Stimulated activated memory B cell treated with anti-CD40 and anti-IgM and Interleukin-4, amounts not matched to agents 10 μg/mL and 1 μg/mL and 100 μg/mL, for 72 hours (primary cell): ENCODE measurements at places on chromosomes 3 and 15.
A peak's percentile ranks its signal among the peaks of the same experiment; 100 is the strongest.

- H3K27me3 ChIP-seq: no peaks in the 10 kb centered on the region
- H3K27ac ChIP-seq: no peak overlapping the region
- no peak overlapping the region for H3K4me3 ChIP-seq
- ATAC-seq: no peak
- H3K36me3 ChIP-seq: no peaks in the 10 kb centered on the region
- H3K4me1 ChIP-seq: no peaks in the 10 kb centered on the region
Observed at GRCh38 chr3:88991496-88991895, 115.9 kb upstream of the EPHA3 start.

- H3K27ac ChIP-seq: no peak overlapping the region
- H3K27me3 ChIP-seq: no peaks in the 10 kb centered on the region
- ATAC-seq: no peak
- H3K4me1 ChIP-seq: peaks cover 15% of the 10 kb centered on the region
- H3K36me3 ChIP-seq: no peaks in the 10 kb centered on the region
Observed at GRCh38 chr15:44084770-44085169, 110.3 kb downstream of the FRMD5 start.

GRCh38 chr15:99371180-99372103 is 120.2 kb downstream of the LRRC28 start:
- H3K36me3 ChIP-seq: peaks cover 49% of the 10 kb centered on the region
- no peaks in the 10 kb centered on the region for H3K27me3 ChIP-seq
- no peak overlapping the region for H3K4me3 ChIP-seq
- ATAC-seq: peak; percentile 68
- peaks cover 17% of the 10 kb centered on the region for H3K4me1 ChIP-seq

DNA sequence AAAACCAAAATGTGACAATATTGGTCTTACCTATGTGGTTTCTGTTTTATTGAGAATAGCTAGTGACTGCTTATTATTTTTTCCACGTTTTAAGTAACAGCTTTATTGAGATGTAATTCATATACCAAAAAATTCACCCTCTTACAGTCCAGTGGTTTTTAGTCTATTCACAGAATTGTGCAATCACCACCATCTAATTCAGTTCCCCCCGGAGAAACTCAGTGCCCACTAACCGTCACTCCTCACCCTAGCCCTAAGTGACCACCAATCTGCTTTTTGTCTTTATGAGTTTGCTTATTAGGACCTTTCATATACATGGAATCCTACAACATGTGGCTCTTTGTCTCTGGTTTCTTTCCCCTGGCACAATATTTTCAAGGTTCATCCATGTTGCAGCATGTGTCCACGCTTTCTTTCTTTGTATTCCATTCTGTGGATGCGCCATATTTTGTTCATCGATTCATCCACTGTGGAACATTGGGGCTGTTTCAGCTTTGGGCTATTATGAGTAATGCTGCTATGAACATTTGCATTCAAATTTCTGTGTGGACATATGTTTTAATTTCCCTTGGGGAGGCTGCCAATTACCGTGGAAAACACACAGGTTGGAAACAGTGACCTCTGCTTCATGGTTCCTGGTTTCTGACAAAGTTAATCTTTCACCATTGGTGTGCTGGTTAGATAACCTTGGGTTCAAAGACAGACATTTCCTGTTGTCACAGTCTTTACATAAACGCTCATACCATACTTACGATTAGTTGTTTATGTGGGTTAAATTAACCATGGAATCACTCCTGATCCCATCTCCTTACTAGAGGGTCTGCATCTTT is 3.2 kb upstream of the BCL2L10 start:
- no peak for ATAC-seq
- H3K4me3 ChIP-seq: no peak overlapping the region
- peaks cover 7% of the 10 kb centered on the region for H3K27me3 ChIP-seq
- H3K27ac ChIP-seq: no peak overlapping the region

DNA sequence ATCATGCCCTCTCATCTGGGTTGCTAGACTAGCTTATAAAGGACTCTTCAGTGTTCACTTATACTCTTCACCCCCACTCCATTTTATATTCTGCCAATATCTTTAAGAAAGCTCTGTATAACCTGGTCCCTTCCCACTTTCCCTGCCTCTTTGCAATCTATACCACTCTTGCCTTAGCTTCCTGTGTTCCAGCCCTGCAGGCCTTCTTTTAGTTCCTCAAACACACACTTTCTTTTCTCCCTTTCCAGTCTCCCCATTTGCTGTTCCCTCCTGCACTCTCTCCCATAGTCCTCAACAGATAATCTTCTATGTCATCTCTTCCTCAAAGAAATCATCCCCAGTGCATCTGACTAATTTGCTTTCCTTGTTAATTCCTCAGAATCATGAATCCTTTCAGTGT is 28.7 kb downstream of the SENP8 start:
- H3K4me3 ChIP-seq: no peak overlapping the region
- H3K27me3 ChIP-seq: no peaks in the 10 kb centered on the region
- H3K36me3 ChIP-seq: no peaks in the 10 kb centered on the region
- no peak for ATAC-seq
- no peak overlapping the region for H3K27ac ChIP-seq

GRCh38 chr3:8869613-8870012 is 93.7 kb downstream of the RAD18 start:
- H3K36me3 ChIP-seq: peaks cover 11% of the 10 kb centered on the region
- ATAC-seq: no peak
- H3K27ac ChIP-seq: no peak overlapping the region
- no peaks in the 10 kb centered on the region for H3K27me3 ChIP-seq
- no peak overlapping the region for H3K4me3 ChIP-seq
- peaks cover 4% of the 10 kb centered on the region for H3K4me1 ChIP-seq

GRCh38 chr15:68337826-68338225 is 60.3 kb downstream of the FEM1B start:
- no peak overlapping the region for H3K27ac ChIP-seq
- H3K4me1 ChIP-seq: peaks cover 9% of the 10 kb centered on the region
- H3K27me3 ChIP-seq: peaks cover 36% of the 10 kb centered on the region
- ATAC-seq: peak; percentile 45
- no peaks in the 10 kb centered on the region for H3K36me3 ChIP-seq
- no peak overlapping the region for H3K4me3 ChIP-seq

DNA sequence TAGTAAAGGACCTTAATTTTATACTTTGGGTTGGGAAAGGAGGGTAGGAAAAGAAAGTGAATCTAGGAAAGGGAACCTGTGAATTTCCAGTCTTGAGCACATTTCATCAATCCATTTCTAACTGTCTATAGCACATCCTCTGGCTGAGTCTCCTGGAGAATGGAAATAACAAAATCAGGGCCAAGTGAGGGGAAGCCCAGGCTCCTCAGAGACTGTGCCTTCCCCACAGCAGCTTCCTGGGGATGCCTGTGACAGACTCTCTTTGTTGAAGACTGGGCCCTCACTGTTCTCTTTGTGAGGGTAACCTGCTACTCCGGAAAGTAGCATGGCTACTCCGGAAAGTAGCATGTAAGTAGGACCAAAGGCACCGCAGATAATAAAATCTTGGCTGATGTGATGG is 22.6 kb upstream of the CSPG5 start:
- no peak overlapping the region for H3K27ac ChIP-seq
- no peak for ATAC-seq
- H3K4me1 ChIP-seq: no peaks in the 10 kb centered on the region
- H3K27me3 ChIP-seq: no peaks in the 10 kb centered on the region
- H3K4me3 ChIP-seq: no peak overlapping the region
- H3K36me3 ChIP-seq: peaks cover 64% of the 10 kb centered on the region

DNA sequence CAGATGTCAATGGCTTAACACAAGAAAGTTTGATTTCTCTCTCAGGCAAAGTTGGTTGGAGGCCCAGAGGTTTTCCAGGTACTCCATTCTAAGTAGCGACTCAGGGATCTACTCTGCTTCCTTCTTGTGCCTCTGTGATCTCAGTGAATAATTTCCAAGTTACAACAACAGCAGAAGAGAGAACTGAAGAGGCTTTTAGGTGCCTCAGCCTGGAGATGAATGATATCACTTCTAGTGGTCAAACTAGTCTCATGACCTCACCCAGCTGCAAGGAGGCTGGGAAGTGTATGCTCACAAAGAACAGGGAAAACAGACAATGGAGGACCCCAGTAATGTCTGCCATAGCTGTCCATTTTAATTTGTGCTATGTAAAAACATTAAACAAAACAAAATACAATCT is 4.6 kb upstream of the PRICKLE2 start:
- peaks cover 4% of the 10 kb centered on the region for H3K27me3 ChIP-seq
- H3K27ac ChIP-seq: no peak overlapping the region
- no peaks in the 10 kb centered on the region for H3K36me3 ChIP-seq

GRCh38 chr15:98686983-98687382 is 38.6 kb downstream of the IGF1R start:
- no peaks in the 10 kb centered on the region for H3K27me3 ChIP-seq
- ATAC-seq: no peak
- no peak overlapping the region for H3K27ac ChIP-seq

DNA sequence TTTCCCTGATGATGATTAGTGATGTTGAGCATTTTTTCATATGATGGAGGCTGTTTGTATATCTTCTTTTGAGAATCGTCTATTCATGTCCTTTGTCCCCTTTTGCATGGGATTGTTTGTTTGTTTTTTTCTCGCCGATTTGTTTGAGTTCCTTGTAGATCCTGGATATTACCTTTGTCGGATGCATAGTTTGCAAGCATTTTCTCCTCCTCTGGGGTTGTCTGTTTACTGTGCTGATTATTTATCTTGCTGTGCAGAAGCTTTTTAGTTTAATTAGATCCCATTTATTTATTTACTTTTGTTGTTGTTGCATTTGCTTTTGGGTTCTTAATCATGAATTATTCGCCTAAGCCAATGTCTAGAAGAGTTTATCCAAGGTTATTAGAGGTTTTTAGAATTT is 232.8 kb downstream of the XXYLT1 start:
- no peak overlapping the region for H3K4me3 ChIP-seq
- no peaks in the 10 kb centered on the region for H3K36me3 ChIP-seq
- H3K27ac ChIP-seq: no peak overlapping the region
- ATAC-seq: no peak
- H3K4me1 ChIP-seq: peaks cover 31% of the 10 kb centered on the region

- H3K4me1 ChIP-seq: no peaks in the 10 kb centered on the region
- no peak overlapping the region for H3K4me3 ChIP-seq
- H3K36me3 ChIP-seq: peaks cover 56% of the 10 kb centered on the region
- no peak for ATAC-seq
Observed at GRCh38 chr15:59224474-59224873, 17.8 kb downstream of the LDHAL6B start.

GRCh38 chr15:32843219-32843815 is 125.5 kb downstream of the GREM1 start:
- peaks cover 8% of the 10 kb centered on the region for H3K27me3 ChIP-seq
- H3K4me1 ChIP-seq: peaks cover 8% of the 10 kb centered on the region
- no peak overlapping the region for H3K27ac ChIP-seq

GRCh38 chr3:43365601-43366305 is 79.4 kb downstream of the SNRK start:
- H3K27me3 ChIP-seq: no peaks in the 10 kb centered on the region
- no peaks in the 10 kb centered on the region for H3K4me1 ChIP-seq
- no peak overlapping the region for H3K4me3 ChIP-seq
- no peak for ATAC-seq
- no peak overlapping the region for H3K27ac ChIP-seq

GRCh38 chr3:131077904-131078303 is 51.2 kb downstream of the NEK11 start:
- H3K27me3 ChIP-seq: no peaks in the 10 kb centered on the region
- ATAC-seq: no peak
- no peaks in the 10 kb centered on the region for H3K36me3 ChIP-seq
- no peaks in the 10 kb centered on the region for H3K4me1 ChIP-seq
- no peak overlapping the region for H3K4me3 ChIP-seq
- no peak overlapping the region for H3K27ac ChIP-seq

DNA sequence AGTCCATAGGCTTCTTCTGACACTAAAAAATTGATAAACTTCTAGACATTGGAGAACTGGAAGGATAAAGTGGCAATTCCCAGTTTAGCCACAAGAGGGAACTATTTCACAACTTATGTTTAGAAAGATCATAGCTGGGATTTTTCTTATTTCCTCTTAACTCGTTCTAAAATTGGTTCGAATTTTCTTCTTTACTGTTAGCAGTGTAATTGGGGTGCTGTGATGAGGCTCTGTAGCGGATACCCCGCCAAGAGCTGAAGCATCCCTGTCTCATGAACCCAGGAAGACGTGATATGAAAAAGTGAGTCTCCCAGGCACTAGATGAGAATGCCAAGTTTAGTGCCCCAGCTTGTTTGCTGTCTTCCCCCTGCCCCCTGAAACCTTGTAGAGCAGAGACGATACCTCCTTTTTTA is 85.1 kb downstream of the PDCD6IP start:
- H3K27me3 ChIP-seq: no peaks in the 10 kb centered on the region
- H3K27ac ChIP-seq: no peak overlapping the region
- peaks cover under 1% of the 10 kb centered on the region for H3K36me3 ChIP-seq
- H3K4me3 ChIP-seq: no peak overlapping the region
- ATAC-seq: no peak

DNA sequence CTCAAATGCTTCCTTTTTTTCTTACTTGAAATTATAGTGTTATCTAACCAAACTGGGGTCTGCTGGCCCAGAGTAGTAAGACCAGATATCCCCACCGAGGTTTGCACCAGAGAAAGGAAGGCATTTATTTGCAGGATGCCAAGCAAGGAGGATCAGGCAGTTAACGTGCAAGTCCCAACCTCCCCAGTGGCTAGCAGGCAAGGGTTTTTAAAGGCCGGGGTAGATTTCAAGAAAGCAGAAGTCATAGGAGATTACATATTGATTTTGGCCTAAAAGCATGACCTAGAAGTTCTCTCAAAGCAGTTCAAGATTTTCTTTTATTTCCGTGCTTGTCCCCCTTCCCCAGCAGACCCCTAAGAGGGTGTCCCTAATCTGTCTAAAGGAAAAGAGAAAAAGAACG is 32.8 kb upstream of the STRIT1 start:
- no peaks in the 10 kb centered on the region for H3K36me3 ChIP-seq
- H3K27ac ChIP-seq: no peak overlapping the region
- no peak for ATAC-seq
- no peak overlapping the region for H3K4me3 ChIP-seq
- H3K27me3 ChIP-seq: no peaks in the 10 kb centered on the region

DNA sequence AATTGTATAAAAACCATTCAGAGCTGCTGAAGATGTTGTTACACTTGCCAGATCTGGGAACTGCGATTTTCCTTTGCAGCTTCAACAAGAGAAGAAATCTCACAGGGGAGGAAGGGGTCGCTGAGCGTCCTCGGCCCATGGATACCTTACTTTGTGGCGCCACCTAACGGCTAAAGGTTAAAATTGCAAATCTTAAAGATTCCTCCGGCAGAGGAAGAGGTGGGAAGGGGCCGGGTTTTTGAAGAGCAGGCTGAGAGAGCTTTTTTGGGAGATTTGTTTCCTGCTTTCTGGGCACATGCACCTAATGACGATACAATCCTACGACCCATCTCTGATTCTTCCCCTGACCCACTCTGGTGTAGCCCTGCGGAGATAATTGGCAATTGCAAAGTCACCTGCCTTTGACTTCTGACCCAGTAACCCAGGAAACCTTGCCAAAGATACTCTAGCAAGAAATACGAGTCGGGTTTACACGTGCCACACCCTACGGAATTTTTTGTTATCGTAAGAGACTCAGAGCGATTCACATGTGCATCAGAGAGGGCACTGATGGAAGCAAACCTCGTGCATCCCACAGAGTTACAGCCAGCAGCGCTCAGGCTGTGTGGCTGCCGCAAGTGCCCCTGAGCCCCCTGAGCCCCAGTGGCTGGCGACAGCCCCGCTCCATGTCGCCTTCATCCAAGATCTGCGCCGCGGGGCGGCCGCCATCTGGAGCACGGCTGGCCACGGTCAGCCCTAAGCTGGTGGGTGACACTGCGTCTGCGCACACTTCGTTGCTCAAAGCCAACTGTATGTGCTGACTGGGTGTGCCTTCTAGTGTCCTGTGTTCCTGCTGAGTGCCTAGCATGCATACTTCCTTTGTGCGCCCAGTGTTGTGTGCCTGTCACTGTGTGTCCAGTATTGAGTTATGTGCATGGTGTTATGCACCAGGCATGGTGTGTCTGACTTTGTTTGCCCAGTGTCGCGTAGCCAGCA is 55.2 kb upstream of the CHRNA7 start:
- H3K27ac ChIP-seq: no peak overlapping the region
- peaks cover 52% of the 10 kb centered on the region for H3K27me3 ChIP-seq
- no peaks in the 10 kb centered on the region for H3K36me3 ChIP-seq
- H3K4me1 ChIP-seq: no peaks in the 10 kb centered on the region
- ATAC-seq: no peak
- no peak overlapping the region for H3K4me3 ChIP-seq
